ENCODE measurements at places on chromosomes 2 and 18.

DNA sequence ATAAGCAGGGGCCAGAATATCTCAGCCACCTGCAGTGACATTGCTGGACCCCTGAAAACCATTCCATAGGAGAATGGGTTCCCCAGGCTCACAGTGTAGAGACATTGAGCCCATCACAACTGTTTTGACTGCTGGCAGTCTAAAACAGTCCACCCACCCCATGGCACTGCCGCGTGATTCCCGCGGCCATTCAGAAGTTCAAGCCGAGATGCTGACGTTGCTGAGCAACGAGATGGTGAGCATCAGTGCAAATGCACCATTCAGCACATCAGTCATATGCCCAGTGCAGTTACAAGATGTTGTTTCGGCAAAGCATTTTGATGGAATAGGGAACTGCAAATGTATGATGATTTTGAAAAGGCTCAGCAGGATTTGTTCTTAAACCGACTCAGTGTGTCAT is 139.4 kb downstream of the GFPT1 start:
- DNase-seq = no peak

DNA sequence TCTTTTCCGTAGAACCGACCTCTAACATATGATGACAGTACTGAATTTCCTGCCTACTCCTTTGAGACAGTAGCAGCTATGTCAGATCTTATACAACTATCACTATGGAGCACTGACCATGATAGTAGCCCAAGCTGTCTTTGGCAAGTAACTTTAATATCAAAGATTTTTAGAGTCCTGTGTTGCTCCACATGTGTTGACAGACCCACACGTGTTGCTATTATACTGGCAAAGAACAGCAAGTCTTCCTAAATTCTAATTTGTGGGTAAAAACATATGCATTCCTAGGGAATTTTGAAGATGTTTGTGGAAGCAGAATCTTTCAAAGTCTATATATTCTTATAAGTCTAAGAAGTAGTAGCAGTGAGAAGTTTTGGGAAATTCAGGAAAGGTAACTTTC is 245.5 kb upstream of the HNMT start:
- DNase-seq = no peak

GRCh38 chr18:55084550-55084949 is 125.3 kb upstream of the CCDC68 start:
- no peak for DNase-seq

- DNase-seq = no peak
Observed at GRCh38 chr18:58394602-58395425, 234.1 kb downstream of the ALPK2 start.

DNA sequence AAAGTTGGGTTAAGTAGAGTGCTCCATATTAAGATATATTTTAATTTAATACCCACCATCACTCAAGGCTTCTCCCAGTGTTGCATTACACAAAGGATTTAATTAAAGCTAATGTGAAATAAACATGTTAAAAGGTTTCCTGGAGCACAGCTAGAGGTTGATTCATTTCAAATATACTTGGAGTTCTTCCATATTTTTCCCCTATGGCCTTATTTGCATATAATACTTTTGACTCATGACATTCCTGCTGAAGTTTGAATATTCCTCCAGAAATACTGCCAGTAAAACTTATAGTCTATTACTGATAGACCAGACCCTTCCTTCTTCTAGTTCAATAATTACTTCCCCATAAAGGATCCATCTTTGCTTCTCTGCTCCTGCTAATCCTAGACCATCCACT is 227.5 kb downstream of the GULP1 start:
- DNase-seq = no peak
